Esophagus squamous epithelium (tissue), 5 donors: ENCODE measurements at places on chromosomes 13 and 19.

GRCh38 chr19:10352764-10353671 lies 13.6 kb upstream of the ICAM3 start:
- DNase-seq, result no peak

- DNase-seq, result no peak
Measured at GRCh38 chr13:30435911-30436451, 13.7 kb downstream of the UBE2L5 start.

DNA sequence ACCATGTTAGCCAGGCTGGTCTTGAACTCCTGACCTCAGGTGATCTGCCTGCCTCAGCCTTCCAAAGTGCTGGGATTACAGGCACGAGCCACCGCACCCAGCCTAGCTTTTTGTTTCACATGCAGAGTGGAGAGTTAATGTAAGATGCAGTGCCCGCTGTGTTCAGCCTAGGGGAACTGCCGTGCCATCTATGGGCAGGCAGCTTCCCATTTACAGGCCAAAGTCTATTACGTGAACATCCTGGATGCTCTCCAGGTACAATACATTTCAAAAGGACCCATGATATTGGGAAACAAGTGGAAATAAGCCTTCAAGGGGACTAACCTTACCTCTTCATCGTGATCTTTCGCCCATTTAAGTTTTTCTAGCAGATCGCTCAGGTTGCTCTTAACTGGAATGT lies 10.1 kb downstream of the POGLUT2 start:
- DNase-seq, result no peak

DNA sequence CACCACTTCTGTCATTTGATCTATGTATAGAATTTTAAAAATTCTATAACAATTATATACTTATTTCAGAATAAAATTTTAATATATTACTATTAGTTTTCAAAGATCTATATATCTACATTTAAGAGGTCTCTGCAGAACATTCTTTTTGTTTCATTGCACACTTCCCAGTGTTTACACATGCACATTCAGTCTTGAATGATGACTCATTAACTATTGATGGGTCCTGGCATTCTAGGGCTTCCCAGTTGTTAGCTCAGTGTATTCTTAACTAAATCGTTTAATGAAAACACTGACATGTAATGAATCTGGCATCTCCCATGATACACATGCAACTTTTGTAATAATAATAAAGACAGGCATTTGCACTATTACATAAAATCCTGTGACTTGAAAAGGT lies 324.6 kb downstream of the KLF12 start:
- DNase-seq, result no peak

DNA sequence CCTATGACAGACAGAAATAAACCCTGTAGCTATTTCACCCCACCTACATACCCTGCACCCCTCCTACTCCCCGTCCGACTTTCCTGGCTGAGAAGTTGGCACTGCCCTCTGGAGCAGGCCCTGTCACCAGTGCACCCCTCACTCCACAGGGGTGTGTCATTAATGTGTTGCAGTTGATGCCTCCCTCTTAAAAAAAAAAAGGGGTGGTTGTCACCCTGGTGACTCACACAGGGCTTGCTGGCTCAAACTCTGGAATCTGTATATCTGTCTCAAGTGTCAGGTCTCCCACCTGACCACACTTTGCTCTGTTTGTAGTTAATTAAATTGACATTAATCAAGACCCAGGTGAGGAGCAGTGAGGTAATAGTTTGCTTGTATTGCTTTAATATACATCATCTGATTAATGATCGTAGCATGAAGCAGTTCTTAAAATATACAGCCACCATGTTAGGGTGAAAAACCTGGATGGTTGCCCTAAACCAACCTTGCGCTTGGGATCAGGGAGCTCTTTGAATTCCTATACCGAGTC lies 2.0 kb upstream of the GATAD2A start:
- no peak for DNase-seq

GRCh38 chr19:50720921-50721381 lies 1.3 kb upstream of the SHANK1 start:
- DNase-seq, result no peak

DNA sequence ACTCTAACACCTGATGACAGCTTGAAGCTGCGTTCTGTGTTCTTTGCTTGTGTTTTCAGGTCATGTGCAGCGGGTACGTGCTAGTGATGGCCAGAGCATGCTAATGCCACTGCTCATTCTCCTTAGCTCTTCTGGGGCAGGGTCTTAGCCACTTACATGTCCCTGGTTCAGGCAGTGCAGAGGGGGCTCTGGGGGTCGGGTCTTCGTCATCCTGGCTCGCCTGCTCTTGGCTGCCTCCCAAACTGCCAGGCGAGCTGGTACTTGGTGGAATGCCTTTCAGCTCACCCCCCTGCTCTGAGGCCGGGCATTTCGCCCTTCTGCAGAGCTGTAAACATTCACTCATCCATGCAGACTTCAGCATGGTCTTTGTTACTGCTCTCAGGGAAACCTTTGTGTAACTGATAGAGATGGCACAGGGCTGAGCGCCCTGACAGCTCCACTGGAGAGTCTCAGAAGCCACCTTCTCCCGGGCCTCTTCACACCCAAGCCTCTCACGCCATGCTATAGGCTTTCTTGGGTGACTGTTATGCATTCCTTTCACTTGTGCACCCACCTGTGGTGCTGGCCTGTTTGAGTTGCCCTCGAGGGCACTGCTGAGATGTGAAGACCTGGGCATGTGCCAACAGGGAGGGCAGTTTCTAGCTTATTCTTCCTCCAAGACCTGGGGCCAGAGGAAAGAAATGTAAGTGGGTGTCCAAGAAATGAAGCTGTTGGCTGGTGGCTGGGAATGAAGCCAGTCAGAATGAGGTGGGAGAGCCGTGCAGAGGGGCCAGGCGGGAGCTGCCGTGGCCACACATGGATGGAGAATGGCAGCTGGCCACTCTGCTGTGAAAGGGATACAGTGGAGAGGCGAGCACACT lies 24.4 kb downstream of the FAM124A start:
- no peak for DNase-seq

- no peak for DNase-seq
Measured at GRCh38 chr13:99250982-99251825, 7.0 kb downstream of the GPR18 start.

DNA sequence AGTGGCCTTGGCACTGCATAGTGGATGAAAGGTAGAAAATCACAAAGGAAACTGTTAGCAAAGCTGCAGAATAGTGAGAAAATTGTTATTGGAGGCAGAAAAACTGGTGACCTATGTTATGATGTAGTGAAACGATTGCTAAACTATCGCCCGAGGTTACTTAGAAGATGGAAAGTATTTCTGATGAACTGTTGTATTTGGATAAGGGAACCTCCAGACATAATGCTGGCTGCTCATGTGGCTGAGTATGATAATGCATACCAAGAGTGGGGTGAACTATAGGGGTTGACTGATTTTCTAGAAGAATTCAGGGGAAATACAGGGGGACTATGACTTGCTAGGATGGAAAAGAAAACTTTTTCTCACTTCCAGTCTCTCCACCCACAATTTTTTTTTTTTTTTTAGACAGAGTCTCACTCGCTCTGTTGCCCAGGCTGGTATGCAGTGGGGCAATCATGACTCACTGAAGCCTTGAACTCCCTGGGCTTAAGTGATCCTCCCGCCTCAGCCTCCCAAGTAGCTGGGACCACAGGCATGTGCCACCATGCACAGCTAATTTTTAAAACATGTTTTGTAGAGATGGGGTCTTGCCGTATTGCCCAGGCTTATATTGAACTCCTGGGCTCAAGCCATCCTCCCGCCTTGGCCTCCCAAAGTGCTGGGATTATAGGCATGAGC lies 4.4 kb upstream of the EID2 start:
- DNase-seq, result no peak

- no peak for DNase-seq
Measured at GRCh38 chr13:50261130-50261901, 246.1 kb downstream of the KCNRG start.

DNA sequence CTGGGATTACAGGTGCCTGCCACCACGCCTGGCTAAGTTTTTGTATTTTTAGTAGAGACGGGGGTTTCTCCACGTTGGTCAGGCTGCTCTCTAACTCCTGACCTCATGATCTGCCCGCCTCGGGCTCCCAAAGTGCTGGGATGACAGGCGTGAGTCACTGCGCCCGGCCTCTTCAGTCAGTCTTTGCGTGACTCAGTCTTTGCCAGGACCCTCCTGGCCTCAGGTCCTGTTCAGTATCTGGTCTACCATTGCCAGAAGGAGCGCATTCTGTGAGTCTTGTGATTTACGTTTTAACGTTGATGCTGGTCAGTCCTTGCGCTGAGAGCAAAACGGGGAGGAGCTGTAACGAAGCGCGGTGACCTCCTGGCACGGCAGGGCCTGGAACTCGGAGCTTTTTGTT lies 7.6 kb upstream of the HMG20B start:
- DNase-seq, result no peak

DNA sequence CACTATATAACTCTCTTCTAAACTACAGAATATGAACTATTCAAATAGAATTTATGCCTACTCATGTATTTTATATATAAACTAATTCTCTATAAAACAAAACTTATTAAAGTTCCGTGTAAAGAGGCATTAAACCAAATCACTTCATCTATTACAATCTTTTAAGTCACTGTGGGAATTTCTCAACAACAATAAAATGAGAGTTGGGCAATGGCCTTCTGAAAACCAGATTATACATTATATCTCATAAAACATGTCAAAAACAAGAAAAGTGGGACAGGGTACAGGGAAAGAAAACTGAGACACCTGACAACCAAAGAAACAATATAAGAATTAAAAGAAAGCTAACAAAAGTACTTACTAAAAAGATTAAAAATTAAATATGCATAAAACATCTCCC lies 145.2 kb downstream of the DIAPH3 start:
- DNase-seq, result no peak

- DNase-seq, result no peak
Measured at GRCh38 chr13:60696602-60697001, 299.6 kb downstream of the TDRD3 start.

DNA sequence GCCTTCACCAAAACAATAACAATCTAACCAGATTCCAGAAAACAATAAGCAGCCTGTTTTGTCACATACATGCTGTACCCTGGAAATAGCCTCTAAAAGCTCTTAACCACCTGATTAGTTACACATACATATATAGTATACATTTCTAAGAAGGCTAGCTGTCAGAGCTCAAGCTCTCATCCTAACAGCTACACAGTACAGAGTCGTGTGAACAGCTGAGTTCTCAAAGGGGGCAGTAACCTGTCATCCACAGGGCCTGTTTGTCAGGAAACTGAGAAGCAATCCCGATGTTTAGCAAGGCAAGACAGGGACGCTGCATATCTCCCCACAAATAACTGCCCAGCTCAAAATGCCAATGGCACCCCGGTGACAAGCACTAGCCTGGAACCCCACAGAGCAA lies 56.9 kb downstream of the STK24 start:
- no peak for DNase-seq

GRCh38 chr19:18204394-18205199 lies 755 bp upstream of the RAB3A start:
- no peak for DNase-seq

DNA sequence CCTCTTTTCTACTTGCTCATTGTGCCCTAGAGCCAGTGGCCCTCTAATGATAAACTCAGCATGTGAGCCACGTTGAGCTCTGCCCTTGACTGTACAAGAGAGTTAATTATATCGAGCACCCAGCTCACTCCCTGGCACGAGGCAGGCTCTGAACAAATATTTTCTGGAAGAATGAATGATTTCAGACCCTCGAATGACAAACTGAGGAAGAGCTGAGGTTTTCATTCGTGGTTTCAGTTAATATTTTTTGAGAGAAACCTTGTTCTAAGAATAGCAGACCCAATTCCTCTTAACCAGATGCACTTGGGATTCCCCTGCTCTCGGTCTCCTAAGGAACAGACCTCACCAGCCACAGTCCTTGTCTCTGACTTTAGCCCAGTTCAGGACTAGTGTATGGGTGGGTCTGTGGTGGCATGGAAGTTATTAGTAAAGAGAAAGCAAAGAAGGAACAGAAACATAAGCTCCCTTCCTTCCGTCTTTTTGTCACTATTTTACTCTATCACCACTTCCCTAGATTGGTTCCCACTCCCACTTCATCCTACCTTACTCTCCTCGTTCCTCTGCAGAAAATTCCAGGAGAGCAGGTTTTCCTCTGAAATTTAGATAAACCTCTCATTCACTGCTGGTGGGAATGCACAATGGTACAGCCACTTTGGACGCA lies 22.1 kb upstream of the WDFY2 start:
- no peak for DNase-seq

GRCh38 chr19:31352782-31353651 lies 3.8 kb upstream of the TSHZ3 start:
- no peak for DNase-seq

DNA sequence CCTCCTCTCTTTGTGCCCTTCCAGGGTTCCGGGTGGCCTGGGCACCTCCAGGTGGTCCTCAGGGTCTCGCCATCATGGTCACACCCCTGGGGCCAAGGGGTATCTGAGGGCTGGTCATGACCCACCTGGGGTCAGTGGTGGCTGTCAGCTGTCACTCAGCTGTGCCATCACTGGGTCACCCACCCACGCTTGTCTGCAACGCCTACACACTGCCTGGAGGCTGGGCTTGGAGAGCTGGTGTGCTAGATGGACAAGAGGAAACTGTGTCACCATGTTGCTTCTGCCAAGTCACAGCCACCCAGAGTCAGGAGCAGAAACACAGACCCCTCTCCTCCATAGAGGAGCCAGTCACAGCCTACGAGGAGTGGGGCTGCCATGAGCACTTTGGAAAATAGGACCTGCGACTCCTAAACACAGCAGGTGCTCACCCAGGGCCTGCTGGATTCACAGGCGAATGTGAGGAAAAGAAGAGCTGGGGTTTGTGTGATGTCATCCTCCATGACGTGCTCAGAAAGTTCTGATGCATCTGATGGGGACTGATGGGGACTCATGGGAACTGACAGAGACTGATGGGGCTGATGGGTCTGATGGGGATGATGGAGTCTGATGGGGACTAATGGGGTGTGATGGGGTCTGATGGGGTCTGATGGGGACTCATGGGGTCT lies 10.7 kb upstream of the GRTP1 start:
- DNase-seq, result no peak

DNA sequence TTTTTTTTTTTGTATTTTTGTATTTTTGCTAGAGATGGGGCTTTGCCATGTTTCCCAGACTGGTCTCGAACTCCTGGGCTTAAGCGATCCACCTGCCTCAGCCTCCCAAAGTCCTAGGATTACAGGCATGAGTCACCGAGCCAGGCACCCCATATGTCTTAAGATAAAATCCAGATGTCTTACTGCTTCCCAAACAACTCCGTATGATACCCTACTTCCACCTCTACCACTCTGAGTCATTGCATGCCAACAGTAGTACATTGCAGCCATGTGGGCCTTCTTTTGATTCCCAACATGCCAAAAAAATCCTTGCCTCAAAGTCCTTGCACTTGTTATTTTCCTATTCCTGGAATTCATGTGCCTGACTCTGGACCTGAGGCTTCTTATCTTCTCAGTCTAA lies 799.2 kb downstream of the GPC5 start:
- no peak for DNase-seq

DNA sequence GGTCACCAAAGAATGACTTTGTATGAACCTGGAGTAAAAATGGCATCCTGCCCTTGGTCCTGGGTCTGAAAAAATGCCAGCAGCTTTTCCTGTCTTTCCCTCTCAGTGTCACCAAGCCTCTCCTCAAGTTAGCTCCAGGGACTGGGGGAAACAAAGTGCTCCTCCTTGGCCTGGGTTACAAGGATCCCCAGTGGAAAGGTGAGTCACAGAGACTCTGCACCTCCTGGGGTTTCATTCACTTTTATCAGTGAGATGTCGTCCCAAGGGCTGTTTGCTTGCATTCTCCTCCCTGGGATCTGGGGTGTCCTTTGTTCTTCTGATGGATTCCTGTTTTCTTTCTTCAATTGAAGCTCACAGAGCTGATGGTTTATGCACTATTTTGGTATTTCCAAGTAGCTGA lies 93.2 kb upstream of the CSNK1A1L start:
- no peak for DNase-seq
